AG20443 (cell line): ENCODE measurements at places on chromosomes 6 and 20.

GRCh38 chr6:11607383-11607782 is 69.8 kb downstream of the TMEM170B start:
- DNase-seq = peak; percentile 40

DNA sequence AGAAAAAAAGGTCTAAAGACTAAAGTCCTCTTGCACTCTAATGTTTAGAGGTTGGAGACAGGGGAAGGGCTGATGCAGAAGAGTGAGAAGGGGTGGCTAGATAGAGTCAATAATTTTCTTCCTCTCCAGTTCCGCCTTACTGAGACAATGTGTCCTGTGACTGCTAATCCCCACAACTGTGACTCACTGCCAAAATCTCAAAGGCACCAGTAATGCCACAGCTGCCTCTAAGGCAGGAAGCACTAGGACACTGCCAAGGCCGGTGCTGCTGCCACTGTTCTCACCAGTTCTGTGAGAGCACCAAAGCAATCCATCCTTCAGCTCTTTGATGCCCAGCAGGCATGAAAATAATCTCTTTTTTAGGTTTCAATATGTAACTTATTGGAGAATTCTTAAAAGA is 701.9 kb upstream of the MAP3K7 start:
- DNase-seq = no peak

- DNase-seq = no peak
Measured at GRCh38 chr6:111997853-111998208, 56.1 kb upstream of the CCN6 start.

DNA sequence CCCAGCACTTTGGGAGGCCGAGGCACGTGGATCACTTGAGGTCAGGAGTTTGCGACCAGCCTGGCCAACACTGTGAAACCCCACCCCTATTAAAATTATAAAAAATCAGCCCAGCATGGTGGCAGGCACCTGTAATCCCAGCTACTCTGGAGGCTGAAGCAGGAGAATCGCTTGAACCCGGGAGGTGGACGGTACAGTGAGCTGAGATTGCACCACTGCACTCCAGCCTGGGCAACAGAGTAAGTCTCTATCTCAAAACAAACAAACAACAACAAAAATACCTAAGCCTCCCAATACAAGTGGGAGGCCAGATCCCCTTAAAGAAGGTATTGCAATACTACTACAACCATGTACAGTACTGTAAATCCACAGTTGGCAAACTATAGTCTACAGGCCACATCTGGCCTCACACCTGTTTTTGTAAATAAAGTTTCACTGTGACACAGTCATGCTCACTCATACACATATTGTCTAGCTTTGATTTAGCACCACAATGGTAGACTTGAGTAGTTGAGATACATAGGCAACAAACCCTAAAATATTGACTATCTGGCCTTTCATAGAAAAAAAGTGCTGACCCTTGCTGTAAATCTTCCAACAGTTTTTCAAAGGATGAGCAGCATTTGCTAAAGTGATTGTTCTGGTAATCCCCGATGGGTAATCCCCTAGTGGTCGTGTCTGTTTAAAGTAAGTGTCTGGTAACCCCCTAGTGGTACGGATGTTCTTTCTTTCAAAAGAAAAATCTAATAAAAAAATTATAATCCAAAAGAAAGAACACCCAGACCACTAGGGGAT is 202.0 kb downstream of the RNGTT start:
- DNase-seq = no peak

GRCh38 chr6:153503810-153504209 is 372.7 kb upstream of the RGS17 start:
- DNase-seq = no peak

DNA sequence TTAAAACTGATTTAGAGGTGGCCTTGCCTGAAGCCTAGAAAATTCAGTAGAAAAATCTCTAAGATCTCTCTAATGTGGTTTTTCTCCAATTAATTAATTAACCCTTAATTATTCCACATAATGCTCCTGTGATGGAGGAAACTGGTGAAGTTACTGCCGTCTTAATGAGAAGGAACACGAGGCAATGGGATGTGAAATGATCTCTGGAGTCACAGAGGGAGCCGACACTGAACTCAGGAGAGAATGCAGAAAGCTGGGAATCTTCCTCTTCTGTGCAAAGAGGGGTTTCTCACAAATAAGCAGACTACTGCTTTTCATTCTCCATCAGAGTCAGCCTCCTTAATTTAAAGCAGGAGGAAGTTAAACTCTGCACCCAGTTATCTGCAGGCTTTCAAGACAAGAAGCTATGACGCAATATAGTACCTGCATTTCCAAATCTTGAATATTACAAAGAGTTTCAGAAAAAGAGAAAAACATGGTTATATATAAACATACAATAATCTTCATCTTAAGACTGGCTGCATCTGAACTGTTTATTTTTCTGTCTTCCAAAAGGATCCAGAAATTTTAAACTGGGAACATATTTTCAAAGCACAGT is 18.1 kb upstream of the SNRPB2 start:
- DNase-seq = no peak

DNA sequence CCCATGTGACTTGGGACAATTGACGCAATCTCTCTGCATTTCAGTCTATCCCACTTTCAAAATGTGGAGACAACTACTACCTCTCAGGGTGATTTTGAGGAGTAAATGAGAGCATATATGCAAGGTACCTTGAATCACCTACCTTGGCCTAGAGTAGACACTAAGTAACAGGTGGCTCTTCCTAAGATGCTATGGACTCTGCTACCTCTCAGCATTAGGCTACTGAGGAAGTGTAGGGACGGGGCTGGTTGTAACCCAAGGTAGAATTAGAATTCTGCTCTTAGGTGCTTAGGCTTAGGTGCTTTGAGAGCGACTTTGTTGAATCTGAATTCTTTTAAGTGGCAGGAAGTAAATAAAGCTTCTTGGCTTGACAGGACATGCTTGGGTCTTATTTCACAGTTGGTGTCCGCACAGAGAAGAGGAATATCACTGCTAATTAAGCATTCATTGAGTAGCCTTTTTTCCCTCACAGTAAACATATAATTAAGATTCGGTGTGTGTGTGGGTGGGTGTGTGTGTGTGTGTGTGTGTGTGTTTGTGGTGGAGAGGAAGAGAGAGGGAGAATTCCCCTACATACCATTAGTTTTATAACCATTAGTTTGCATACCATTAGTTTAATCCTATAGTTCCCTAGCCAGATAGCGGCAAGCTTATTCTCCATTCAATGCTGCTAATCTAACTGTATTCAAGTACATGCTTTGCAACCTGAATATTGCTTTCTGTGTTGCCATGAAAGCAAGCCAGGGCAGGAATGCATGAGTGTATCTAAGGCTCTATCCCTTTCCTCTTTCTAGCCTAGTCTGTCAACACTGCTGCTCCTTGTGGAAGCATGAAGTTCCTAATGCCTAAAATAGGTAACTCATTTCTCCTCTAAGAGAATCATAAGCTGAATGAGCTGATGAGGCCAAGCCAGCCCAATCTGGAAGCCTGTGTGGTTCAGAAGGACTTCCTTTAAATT is 112.5 kb downstream of the IPCEF1 start:
- no peak for DNase-seq

DNA sequence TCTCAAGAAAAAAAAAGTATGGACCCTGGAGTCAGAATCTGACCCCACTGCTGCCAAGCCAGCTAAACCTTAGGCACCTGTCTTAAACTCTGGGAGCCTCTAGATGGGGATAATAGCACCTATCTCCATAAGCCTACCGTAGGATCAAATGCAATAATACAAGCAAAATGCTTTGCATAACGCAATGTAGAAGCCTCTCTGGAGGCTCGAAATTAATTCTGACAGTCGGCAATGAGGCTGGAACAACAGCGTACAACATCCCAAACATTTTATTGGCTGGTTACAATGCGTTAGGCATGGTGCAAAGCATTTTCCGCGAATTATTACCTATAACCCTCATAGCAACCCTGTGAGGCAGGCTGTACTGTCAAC is 521 bp downstream of the CDK5RAP1 start:
- no peak for DNase-seq

- DNase-seq = no peak
Measured at GRCh38 chr6:42885702-42886101, 6.3 kb downstream of the RPL7L1 start.

- DNase-seq = no peak
Measured at GRCh38 chr6:9942131-9942530, 472.7 kb downstream of the TFAP2A start.

GRCh38 chr6:154901876-154902552 is 93.1 kb upstream of the TIAM2 start:
- DNase-seq = no peak
